ENCODE measurements at places on chromosomes 1 and 21.

GRCh38 chr21:26933448-26933847, 33.4 kb downstream of the ADAMTS5 start:
- DNase-seq: no peak

DNA sequence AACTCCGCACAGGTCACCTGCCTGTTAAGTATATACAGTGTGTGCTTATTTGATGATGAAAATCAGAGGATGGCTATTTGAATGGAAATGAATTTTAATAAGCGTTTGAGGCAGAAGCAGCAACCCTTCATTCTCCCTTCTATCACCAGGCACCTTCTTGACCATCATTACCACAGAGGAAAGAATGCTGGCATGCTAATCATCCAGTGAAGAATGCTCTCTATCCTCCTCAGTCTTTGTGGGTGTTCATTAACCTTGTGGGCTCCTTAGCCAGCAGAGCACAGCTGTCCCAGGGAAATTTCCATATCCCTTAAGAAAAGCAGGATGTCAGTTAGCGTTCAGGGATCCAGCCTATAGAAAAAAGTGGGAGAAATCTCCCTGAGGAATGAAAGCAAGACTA, 428.0 kb upstream of the CAMK1G start:
- DNase-seq: no peak

DNA sequence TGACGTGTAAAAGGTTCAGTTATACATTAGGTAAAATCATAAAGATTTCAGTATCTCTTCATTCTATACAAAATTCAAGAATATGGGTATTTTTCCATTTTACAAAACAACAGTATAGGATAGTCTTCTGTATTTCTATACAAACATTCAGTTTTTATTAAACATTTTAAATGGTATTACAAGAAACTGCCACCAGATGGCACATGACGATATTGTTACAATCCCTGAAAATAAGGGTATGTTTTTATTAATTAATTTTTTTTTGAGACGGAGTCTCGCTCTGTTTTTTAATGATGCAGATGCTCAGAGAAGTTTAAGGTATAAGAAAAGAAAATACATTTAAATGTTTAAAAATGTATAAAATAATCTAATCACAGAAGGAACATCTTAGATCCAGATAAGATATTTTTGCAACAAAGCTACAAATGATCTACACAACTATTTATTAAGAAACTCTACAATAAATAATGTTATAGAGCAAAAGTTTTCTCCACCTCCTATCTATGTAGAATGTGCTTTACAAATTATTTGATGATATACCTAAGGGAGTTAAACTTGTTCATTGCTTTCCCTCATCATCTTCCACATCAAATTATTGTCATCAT, 23.5 kb upstream of the RSBN1 start:
- peak; percentile 23 for DNase-seq

- DNase-seq: no peak
Measured at GRCh38 chr1:147243228-147243685, 773 bp downstream of the CHD1L start.

GRCh38 chr1:186420923-186421322, 40.0 kb downstream of the PDC start:
- no peak for DNase-seq

- no peak for DNase-seq
Measured at GRCh38 chr1:171344473-171344820, 30.5 kb downstream of the FMO4 start.

GRCh38 chr1:31742462-31743212, 21.5 kb downstream of the ADGRB2 start:
- DNase-seq: no peak

DNA sequence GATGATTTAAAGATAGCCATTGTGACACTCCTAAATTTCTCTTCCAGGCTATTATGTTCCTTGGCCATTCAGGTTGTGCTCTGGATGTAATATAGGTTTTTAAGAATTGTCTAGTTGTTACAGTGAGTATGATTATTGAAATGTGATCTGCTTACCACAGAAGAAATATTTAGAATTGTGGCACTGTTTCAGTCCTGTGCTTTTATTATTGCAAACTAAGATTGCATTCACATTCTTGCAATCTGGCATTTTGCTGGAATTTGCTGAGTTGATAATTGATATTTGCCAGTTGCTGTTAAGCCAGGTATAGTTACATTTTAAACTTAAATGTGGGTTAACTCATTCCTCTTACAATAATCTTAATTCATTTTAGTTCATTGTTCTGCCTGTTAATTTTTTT, 22.3 kb downstream of the EXO1 start:
- no peak for DNase-seq

DNA sequence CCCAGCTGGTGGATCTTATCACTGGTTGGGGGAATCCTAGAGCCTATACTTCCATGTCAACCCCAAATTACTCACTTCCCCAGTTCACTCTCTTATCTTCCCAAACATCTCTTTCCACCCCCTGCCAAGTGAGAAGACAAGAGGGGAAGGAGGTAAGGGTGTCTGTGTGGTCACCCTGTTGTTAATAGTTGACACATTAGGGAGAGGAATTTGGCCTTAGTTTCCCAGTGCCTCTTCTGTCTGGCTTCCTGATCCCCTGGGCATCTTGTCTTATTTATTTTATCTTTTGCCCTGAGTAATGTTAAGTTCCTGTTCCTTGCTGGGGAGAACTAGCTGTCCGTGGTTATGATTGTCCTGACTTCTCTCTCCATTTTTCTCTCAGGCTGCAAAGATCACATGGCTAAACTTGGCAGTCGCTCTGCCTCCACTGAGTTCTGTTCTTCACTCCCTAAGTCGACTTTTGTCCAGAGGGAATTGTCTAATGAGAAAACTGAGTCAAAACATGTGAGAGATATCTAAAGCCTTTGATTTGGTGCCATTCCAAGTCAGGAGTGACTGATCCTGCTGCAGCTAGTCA, 157.1 kb upstream of the SYT6 start:
- DNase-seq: no peak

DNA sequence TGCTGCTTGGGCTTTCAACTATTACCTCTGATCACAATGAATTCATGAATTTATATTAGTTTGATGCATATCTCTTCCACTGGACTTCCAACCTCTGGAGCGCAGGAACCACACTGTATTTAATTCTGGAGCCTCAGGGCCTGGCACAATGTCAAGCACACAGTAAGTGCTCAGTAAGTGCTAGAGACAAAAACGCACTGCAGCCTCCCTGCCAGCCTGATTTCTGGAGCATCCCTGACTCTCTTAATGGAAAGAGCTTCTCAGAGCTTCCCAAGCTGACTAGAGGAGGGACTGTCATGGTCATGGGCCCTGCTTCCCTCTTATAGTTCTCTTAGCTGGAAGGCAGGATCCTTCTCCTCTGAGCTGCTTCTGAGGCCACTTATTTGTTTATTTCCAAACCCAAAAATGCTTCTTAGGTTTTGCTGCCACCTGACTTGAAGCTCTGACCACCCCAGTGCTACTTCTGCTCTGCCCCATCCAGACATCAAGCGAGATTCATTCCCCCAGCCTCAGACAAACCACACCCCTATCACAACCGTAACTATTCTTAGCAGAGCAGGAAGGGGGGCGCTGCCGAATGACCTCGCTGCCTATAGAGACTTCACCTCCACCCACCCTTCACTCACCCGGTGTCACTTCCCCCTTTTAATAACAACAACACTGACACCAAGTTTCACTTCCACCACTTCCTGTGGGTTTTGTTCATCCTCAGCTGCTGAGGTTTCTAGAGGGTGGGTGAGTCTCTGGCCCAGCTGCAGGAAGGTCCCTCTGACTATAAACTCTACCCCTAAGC, 33.6 kb downstream of the NUAK2 start:
- no peak for DNase-seq

DNA sequence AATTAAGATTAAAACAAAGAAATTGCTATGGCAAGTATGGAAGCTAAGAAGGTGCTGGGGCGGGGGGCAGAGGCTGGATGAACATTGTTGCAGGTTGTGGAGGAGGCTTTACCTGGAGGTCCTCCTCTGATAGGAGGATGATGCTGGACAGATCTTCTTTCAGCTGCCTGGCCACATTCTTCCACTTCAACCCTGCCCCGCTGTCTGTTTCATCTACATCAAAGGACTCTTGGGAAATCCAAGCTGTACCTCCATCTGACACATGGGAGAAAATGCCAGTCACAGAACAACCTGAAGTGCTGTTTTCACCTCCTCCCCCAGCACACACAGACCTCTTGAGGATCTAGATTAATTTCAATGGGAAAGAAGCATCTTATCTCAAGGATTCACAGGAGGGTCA, 5.3 kb downstream of the DFFA start:
- no peak for DNase-seq

DNA sequence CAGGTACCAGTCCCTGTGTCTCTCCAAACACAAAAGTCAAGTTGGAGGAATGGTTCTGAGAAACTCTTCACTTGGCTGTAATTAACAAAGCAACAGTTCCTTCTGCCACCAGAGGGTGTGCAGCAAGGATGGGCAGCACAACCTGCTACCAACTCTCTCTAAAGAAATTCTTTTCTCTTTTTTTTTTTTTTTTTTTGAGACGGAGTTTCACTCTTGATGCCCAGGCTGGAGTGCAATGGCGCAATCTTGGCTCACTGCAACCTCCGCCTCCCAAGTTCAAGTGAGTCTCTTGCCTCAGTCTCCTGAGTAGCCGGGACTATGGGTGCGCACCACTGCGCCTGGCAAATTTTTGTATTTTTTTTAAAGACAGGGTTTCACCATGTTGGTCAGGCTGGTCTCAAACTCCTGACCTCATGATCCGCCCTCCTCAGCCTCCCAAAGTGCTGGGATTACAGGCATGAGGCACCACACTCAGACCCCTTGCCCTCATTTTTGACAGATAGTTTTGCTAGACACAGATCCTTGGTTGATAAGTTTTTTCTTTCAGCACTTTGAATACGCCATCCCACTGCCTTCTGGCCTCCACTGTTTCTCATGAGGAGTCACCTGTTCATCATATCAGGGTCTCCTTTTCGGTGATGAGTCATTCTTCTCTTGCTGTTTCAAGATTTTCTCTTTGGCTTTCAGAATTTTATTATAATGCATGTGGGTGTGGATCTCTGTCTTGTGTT, 12.1 kb upstream of the DEGS1 start:
- no peak for DNase-seq

DNA sequence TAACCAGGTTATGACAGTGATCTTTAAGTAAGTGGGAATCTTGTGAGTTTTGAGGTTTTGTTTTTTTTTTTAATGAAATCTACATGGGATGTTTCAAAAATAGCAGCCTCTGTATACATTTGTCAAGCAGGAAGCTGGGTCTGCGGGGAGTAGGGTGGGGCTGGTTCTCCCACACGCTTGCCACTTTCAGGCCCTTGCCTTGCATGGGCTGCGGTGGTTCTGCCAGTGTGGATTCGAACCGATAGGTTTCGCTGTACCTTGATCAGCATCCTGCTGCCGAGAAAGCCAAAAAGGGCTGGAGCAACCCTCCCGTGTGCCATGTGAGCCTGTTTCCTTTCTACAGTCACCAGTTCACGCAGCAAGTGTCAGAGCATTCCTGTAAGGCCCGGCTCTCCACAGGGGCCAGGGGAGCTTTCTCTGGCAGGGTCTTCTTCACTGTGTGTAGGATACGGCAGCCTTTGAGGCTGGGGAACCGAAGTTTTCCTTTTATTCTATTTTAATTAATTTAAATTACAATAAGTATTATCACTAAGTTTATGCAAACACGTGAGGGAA, 79.2 kb upstream of the SAMD11 start:
- no peak for DNase-seq

DNA sequence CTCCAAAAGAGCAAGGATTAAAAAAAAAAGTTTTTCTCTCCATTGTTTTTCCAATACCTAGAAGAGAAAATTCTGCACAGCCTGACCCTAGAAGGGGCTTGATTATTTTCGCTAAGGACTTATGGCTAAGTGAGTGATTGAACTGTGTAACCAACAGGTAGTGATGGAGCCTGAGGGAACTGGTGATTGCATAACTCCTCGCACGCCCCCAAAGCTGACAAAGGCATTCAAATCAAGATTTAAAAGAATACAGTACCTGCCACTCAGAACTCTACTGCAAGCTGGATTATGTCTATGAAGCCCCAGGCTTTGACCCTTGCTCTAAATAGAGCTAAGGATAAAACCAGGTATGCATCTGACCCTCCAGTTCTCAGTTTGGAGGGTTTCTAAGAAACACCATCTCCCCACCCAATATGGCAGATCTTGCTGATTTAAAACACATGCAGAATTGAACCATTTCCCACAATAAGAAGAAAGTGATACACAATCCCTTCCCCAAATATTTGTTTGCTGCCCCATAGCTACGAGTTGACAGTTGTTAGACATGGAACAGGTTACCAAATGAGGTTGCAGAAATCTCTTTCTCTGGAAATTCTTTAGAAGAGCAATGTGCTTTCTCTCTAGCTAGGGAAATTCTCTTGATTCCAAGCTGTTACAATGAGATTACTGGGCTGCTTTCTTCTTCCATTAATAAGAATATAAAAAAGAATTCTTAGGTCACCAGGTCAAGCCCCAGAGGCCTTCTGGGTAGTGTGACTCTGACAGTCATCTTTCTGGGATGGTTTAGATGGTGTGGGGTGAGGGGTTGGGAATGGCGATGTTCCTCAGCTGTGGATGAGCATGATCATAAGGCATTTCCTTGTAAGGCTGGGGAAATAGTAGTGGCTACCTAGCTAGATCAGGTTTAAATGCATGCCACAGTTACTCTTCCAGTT, 35.1 kb downstream of the FGGY start:
- DNase-seq: no peak

DNA sequence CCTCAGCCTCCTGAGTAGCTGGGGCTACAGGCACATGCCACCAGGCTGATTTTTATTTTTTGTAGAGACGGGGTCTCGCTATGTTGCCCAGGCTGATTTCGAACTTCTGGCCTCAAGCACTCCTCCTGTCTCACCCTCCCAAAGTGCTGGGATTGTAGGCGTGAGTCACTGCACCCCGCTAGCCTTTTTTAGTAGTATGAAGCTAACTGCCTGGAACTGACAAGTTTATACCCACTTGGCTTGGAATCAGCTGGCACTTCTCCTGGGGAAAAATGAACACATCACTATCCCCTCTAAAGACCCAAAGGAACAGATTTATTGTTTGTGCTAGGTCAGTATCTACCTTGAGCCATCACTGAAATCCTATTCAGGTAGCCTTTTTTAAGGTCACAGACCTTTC, 19.0 kb downstream of the TMEM63A start:
- DNase-seq: no peak

- DNase-seq: no peak
Measured at GRCh38 chr1:184965944-184966860, 8.1 kb downstream of the NIBAN1 start.

GRCh38 chr1:184387476-184388318, 868 bp downstream of the C1orf21 start:
- peak; percentile 64 for DNase-seq

- DNase-seq: no peak
Measured at GRCh38 chr1:151819976-151820623, 11.5 kb downstream of the RORC start.

GRCh38 chr1:26317146-26317545, 612 bp upstream of the CD52 start:
- no peak for DNase-seq

- DNase-seq: no peak
Measured at GRCh38 chr1:162422662-162423375, 10.9 kb upstream of the SH2D1B start.

GRCh38 chr1:242870966-242871365, 346.5 kb upstream of the PLD5 start:
- DNase-seq: no peak

- no peak for DNase-seq
Measured at GRCh38 chr1:31643976-31644559, 608 bp downstream of the PEF1 start.
